Urinary bladder (tissue), 4 donors: ENCODE measurements at places on chromosomes 2 and 18. TPM values are rescaled to one million over a fixed set of nuclear protein-coding genes. Genes with fewer than 3 reads are reported as not detected.
A peak's percentile ranks its signal among the peaks of the same experiment; 100 is the strongest.

Gene SNED1
- 11.5 TPM for total RNA-seq

GRCh38 chr2:170475878-170476277, 239.3 kb upstream of the SP5 start:
- DNase-seq, result no peak

DNA sequence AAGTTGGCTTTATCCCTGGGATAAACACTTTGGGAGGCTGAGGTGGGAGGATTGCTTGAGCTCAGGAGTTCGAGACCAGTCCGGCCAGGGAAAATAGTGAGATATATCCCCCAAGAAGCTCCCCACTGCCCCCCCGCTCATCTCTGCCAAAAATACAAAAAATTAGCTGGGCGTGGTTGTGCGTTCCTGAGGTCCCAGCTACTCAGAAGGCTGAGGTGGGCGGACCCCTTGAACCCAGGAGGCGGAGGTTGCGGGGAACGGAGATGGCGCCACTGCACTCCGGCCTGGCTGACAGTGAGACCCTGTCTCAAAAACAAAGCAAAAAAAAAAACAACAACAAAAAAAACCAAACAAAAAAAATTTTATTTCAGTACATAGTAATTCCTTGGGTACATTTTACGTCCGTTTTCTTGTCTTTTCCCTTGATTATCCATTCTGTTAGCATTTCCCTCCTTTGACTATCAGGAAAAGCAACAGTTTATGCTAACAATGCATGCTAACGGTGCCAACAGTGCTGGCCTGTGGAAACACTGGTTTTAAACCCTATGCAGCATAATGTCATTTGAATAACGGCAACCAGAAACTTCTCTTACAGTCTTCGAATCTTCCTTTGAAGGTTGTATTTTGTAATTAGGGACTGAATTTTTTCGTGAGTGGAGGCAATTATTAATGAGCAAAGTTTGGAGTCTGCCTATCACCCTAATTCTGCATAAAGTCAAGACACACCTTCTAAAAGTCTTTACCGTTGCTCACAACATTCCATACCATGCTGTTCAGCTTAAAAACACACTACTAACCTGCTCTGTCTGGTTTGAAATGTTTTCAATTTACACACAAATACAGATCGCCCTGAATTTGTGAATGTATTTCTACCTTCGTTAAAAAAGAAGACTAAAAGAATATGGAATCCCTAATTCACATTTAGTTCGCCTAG, 721 bp upstream of the MIB1 start:
- DNase-seq, result no peak

Gene C2orf80
- 0.37 TPM for total RNA-seq

Gene RGPD4
- 0.05 TPM for total RNA-seq

DNA sequence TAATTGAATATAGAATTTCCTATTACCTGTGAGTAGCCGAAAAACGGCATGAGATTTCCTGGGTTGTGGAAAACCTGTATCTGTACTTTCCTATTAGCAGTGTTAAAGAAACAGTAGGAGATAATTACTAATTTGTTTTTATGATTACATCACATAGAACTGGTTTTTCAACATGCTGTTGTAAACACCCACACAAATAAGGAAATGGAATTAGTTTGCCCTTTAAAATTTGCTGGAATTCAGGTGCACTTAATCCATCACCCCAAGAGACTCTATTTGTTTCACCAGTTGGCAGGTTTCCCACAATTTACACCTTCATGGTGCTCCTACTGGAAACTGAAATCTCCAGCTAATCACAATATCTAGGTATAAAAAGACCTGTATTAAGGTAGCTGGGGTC, 274.1 kb upstream of the SLC8A1 start:
- DNase-seq, result no peak

DNA sequence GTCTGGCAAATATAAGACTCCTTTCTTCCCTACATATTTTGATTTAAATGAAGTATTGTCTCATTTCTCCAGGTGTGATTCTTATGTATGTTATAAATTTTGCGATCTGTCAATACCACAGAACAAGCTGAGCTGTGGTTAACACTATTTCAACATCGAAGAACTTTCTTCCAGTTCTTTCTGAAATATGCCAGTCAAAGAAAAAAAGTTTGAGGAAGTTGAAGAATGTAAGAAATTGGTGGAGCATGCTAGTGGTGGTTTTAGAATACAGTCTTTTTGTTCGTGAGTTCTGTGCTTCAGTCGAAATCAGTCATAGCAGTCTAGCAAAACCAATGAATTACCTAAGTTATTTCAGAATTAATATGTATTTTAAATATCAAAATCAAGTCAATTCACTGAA, 8.6 kb upstream of the COBLL1 start:
- DNase-seq, result no peak

DNA sequence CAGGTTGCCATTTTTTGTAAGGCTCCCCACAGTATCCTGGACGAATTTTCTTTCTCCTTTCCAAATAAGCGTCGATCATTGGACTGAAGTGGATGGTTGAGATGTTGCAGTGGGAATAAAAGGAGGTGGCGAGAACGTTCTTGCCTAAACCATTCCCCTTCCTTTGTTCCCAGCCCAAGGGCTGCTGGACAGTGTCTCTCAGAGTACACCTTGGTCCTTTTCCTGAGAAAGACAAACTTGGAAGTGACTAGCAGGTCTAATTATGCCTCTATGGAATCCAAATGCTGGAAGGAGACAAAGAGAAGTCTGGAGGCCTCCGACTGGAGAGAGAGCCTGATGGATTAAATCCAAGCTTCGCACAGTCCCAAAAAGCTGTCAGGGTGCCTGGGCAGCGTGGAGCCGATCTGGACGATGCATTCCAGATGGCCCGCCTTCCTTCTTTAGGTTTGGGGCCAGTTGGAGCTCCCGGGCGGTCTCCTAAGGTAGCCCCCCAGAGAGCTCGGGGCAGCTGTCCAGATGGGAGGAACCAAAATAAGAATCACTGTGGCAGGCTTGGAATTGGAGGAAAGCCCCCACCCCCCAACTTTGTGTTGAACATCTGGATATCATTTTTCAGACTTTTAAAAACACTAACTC, 186.8 kb downstream of the TMEM247 start:
- peak; percentile 88 for DNase-seq

Gene VWA3B
- 0.48 TPM for total RNA-seq

- no peak for DNase-seq
These were observed 7.7 kb downstream of the FHL2 start for GRCh38 chr2:105391058-105391627.

Gene GCG
- not detected for total RNA-seq

GRCh38 chr18:42533009-42533575, 578.1 kb downstream of the PIK3C3 start:
- DNase-seq, result no peak

GRCh38 chr2:8462899-8463648, 218.8 kb upstream of the ID2 start:
- no peak for DNase-seq
